Stimulated activated CD8-positive, alpha-beta memory T cell treated with anti-CD3 and anti-CD28 coated beads, Interleukin-2, amount 100 ng/mL, for 48 hours (primary cell): ENCODE measurements at places on chromosomes 1 and 21.

- DNase-seq: no peak
Measured at GRCh38 chr21:44378646-44379514, 25.5 kb downstream of the TRPM2 start.

GRCh38 chr1:62800281-62800680 is 16.3 kb downstream of the ATG4C start:
- DNase-seq: no peak

GRCh38 chr1:40383488-40384412 is 10.2 kb downstream of the SMAP2 start:
- DNase-seq: no peak

GRCh38 chr21:20617130-20617529 is 381.1 kb upstream of the NCAM2 start:
- DNase-seq: no peak

- no peak for DNase-seq
Measured at GRCh38 chr1:167293057-167293456, 72.4 kb downstream of the POU2F1 start.

GRCh38 chr1:247992986-247993385 is 20.5 kb upstream of the OR2L5 start:
- no peak for DNase-seq

DNA sequence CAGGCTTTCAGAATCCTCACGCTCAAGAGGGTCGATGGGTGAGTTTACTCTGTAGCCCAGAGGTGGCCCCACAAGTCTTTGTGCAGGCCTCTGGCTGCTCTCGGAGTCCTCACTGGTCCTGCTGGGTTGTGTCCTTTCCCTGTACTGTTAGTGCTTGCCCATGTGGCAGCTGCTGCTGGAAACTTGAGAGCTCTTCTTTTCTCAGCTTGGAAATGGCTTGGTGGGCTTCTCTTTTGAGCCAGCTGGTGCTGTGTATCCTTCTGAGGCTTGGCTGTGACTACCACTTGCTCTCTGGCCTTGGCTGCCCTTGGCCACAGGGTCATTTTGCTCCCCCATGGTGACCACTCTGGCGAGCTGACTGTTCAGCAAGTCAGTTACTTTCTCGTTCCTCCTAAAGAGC is 82.2 kb upstream of the LMO4 start:
- no peak for DNase-seq

- DNase-seq: no peak
Measured at GRCh38 chr1:85047472-85048295, 616 bp downstream of the MCOLN3 start.

DNA sequence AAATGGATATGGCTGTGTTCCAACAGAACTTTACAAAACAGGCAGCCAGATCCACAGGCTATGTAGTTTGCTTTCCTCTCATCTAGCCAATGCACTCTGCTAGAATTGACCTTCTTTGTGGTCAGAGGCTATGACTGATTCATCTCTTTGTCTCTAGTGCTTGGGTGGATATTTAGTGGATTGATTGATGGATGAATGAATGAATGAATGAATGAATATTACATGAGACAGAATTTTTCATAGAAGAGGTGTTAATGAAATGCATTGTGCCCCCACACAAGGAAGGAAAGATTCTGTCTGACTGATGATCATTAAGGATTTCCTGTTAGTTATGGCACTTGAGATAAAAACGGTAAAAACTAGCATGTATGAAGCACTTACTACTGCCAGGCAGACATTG is 50.5 kb upstream of the ZYG11A start:
- no peak for DNase-seq

DNA sequence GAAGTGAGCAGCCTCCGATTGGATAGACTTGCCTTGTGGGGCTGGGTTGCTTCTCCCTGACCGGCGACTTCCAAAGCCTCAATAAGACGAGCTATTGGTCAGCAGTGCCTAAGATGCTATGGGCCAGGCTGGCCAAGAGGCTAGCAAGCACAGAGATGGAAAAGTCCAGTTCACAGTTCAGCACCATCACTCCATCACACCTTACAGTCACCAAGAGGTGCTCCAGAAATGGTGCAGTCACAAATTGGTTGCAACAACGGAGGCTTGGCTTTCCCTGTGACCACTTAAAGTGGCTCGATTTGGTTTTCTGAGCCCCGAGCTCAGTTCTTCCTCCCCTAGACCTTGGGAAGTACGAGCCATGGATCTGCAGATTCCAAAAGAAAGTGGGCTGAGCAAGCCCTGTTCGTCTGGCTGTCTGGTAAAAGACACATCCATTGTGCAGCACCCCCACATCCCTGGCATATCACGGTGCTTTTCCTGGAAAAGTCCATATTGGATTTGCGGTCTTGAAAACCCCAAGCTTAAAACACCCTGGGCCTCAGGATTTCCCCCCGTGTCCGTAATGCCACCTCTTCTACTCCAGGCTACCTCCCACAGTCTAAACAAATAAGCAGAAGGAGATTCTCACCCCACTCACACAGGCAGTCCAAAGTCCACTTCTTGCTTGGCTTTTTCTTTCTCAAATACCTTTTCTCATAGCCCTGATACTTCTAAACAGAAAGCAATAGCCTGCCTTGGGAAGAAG is 1.3 kb downstream of the SLAMF1 start:
- DNase-seq: no peak

DNA sequence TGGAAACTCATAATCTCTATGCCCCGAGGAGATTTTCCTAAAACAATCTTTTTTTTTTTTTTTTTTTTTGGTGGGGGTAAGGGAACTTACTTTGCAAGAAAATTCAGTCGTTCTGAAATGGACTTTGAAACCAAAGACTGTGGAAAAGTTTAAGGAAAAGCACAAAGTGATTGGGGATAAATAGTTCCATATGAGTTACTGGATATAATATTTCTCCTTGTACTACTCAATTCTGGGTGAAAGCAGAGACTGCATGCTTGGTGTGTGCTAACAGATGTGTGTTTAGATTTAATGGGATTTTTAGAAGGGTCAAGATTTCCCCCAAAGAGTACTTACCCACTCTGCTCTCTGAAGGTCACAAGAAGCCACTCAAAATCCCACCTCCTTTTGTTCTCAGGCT is 204.9 kb upstream of the USP24 start:
- DNase-seq: no peak

DNA sequence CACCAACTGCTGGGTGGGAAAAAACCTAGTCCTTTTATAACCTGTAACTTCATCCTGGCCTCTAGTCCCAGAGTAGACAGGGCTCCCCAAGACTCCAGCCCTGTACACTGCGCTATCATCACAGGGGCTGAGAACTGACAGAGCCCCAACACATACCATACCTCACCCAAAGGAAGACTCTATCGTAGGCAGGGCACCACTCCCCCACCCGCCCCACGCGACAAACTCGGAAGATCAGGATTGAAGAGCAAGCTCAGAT is 15.8 kb downstream of the INPP5B start:
- DNase-seq: no peak

DNA sequence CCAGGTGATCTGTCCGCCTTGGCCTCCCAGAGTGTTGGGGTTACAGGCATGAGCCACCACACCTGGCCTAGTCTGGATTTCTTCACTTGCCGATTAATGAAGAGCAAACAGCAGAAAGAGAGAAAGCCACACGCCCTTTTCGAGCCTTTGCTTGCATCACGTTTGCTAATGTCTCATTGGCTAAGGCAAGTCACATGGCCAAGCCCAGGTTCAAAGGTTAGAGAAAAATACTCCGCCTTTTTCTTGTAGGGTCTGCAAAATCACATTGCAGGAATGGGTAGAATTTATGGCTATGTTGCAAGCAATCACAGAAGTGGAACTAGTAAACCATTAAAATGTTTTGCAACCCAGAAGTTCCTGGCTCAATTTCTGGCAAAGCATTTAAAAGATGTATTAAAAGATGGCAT is 26.8 kb upstream of the BACH1 start:
- no peak for DNase-seq

DNA sequence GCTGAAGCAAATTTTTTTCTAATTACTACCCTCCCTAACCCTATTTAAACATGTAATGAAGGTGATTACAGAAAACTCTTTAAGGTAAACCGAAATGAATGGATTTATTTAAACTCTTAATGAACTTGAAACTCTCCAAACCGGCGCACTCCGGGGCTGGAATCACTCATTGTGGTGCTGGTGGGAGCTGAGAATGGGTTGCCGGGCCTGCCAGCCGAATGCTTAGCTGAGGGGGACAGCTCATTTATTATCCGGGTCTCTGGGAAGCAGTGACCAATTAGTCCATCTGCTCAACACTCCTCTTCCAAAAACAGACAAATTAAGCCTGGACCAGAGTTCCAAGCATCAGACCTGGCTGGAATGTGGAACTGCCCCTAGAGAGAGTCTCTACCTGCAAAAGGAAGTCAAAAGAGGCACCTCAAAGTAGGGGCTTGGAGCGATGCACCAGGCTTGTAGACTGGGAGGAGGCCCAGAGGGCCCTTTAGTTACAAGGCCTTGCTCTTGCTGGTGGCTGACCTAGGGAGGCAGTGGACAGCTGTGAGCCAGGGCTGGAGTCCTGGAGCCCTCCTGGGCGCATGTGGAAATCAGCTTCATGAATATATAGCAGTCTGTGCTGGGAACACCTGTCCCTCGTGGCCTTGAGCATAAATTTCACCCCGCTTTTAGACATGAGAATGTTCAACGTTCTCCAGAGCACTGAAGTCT is 320.7 kb downstream of the AJAP1 start:
- no peak for DNase-seq

DNA sequence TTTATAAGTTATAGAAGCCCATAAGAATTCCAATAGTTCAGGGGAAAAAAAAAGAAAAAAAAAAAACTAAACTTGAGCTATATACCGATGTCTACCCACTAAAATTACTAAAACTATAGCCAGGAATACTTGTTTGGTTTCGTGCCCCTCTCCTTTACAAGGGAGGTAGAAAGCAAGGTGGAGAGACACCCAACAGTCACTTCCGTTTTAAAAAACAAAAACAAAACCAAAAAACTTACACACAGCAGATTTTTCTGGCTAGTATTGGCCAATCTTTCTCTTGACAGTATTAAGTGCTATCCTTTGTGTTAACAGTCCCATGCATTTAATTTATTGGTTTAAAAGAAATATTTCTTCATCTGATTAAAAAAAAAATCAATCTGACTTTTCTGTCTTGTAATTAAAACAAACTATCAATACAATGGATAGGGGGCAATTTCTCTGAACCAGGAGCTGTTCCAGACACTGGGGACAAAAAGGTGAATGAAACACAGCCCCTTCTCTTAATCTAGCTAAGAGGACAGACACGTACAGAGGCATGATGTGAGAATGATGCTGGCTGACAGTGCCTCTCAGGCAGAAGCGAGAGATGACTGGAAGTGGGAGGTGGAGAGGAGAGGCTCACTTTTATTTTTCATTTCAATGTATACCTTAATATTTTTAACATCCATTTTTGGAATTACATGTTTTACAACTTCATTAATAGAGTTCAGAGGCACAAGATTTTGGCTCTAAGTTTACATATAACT is 214.8 kb downstream of the RERE start:
- no peak for DNase-seq

DNA sequence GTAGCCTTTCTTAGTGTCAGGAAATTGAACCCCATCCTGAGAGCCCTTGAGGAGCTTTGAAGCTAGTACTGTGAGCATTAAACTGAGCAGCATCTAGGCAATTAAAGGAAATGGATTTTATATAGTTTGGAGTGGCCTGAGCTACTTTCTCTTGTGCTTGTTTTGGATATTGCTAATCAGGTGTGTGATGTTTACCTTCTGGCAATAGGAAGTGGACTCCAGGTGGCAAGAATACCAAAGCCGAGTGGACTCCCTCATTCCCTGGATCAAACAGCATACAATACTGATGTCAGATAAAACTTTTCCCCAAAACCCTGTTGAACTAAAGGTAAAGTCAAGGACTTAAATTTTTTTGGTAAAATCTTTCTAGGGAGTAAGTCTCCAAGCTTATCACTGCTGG is 79.4 kb downstream of the MACF1 start:
- no peak for DNase-seq

DNA sequence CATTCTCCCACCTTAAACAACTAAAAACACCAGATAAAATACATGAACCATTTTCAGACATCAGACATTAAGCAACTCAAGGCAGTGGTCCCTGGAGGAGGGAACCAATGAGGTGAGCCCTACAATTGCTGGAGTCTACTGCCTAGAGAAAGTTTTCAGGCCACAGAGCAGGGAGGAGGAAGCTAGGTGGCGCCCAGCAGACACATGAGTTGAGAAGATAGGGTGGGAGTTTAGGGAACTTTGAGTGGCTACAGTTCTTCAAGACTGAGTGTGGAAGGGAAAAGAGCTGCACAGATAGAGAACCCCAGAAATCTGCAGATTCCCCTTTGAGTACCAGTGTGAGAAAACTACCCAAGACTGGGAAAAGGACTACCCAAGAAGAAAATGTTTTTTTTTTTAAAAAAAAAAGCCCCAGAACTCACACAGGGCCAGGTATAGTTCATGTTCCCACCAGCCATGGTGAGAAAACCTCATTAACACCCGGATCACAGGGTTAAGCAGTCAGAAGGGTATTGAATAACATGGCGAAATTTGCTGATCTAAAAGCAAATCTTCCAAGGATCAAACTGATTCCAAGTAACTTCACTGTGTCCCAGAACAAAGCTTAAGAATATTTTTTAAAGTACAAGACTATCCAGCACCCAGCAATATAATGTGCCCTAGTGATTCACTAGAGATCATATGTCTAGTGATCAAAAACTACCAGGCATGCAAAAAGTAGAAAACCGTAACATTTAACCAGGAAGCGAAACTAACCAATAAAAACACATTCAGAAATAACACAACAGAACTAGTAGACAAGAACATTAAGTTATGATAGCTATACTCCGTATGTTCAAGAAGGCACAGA is 12.0 kb downstream of the ALDH9A1 start:
- no peak for DNase-seq

- DNase-seq: no peak
Measured at GRCh38 chr21:46664316-46664995, 29.0 kb downstream of the PRMT2 start.

- no peak for DNase-seq
Measured at GRCh38 chr21:28410256-28410655, 582.4 kb downstream of the LTN1 start.
